NCI-H2029 (cell line): ENCODE measurements at places on chromosomes 12 and 14.

DNA sequence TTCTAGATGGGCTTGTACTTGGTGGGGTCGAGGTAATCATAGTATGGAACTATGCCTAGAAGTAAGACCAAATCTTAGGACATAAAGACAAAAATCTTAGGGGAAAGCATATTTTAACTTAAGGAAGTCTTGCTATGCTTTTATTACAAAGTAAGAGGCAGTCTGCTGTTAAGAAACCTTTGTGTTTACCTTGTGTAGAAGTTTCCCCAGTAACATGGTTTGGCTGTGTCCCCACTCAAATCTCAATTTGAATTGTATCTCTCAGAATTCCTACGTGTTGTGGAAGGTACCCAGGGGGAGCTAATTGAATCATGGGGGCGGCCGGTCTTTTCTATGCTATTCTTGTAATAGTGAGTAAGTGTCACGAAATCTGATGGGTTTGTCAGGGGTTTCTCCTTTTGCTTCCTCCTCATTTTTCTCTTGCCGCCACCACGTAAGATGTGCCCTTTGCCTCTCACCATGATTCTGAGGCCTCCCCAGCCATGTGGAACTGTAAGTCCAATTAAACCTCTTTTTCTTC is 162.5 kb upstream of the ABCD2 start:
- no peak for DNase-seq

- DNase-seq = no peak
Measured at GRCh38 chr12:12716151-12716792, 896 bp upstream of the CDKN1B start.

DNA sequence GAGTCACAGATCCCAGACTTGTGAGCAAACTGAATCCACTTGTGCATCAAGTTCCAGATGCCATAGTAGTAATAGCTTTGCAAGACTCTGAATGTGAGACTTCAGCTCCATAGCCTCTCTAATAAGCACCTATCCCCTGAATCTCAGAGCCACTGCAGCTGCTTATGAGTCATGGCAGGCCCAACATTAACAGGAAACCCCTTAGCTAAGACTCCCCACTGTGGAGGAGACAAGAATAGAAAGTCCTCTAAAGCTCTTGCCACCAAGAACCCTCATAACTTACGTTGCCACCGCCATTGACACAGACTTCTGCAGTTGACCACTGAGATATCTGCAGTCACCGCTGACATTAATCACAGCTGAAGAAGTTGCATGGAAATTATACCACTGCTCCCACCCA is 62.9 kb upstream of the PDE3A start:
- no peak for DNase-seq

GRCh38 chr12:95551913-95552516 is 739 bp upstream of the USP44 start:
- no peak for DNase-seq

DNA sequence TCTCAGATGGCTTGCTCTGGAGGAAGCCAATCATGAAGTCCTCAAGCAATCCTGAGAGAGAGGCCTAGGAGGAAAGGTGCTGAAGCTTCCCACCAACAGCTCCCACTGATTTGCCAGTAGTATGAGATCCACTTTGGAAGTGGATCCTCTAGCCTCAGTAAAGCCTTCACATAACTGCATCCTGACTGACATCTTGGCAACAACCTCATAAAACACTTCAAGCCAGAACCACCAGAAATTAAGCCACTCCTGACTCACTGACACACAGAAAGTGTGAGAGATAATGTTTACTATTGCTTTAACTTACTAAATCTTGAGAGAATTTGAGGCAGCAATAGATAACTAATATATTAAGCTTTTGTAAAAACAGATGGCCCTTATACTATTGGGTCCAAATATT is 11.7 kb upstream of the TMX1 start:
- DNase-seq = no peak

- DNase-seq = no peak
Measured at GRCh38 chr12:71694099-71694820, 8.4 kb downstream of the TMEM19 start.

- no peak for DNase-seq
Measured at GRCh38 chr14:55614304-55614703, 34.3 kb downstream of the KTN1 start.

GRCh38 chr14:31457665-31458659 is 656 bp upstream of the DTD2 start:
- DNase-seq = no peak

DNA sequence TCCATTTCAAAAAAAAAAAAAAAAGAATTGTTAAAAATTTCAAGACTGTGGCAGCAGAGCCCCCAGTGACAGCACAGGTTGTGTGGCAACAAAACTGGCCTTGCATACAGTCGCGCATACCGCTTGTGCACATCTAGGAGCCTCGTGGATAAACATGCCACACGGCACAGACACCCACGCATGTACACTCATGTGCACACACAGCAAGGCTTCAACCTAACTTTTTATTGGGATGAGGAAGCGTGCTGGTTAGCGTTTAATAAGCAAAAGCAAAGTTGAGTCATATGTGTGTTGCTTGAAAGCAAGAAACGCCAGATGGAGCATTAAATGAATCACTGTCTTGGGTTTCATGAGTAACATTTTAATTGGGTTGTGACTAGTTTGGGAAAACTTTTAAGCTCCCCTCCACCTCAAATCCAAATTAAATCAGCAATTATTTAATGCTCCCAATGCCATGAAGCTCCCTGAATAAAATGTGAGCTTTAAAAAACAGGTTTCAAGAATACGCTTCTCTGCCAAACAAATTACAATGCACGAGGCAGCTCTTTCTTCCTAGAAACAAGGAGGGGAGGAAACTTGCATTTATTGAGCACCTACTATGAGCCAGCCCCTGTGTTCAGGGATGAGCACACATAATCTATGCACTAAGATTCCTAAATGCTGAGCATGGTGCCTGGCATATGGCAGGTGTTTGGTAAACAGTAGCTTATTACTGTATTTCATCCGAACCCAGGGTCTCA is 35.7 kb upstream of the EML1 start:
- no peak for DNase-seq

DNA sequence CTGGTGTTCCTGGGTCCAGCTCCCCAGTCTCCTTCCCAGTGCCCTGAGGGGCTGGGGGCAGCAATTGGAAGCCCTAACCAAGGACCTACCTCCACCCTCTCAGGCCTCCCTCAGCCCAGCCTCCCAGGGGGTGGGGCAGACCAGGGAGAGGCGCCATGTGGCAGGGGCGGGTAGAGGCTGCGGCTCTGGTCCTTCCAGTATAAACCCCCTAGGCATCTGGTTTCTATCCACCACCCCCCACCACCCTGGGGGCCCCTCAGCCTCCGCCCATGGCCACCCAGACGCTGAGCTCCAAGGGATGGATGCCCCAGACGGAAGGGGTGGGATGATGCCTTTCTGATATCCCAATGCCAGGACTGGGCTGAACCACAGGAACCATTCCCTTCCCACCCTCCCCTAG is 2.8 kb upstream of the SP7 start:
- no peak for DNase-seq

DNA sequence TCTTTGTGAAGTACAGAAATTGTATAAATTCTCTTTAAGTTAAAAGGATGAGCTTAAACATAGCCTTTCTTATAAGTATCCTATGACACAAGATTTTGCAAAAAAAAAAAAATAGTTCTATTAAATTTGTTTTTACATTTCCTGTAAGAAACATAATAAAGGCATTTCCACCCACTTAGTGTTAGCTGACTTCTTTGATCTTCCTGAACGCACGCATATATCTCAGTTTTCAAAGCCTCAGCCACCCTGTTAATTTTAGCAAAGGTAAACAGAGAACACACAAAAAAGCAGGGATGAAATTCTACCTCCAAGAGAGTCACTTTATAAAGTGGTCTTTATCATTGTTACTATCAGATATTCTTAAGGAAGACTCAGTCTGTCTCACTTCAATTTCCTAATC is 277.9 kb downstream of the MED13L start:
- DNase-seq = no peak

- DNase-seq = no peak
Measured at GRCh38 chr14:24900269-24901100, 149.5 kb downstream of the STXBP6 start.

- no peak for DNase-seq
Measured at GRCh38 chr12:104651811-104652210, 195.1 kb downstream of the CHST11 start.

DNA sequence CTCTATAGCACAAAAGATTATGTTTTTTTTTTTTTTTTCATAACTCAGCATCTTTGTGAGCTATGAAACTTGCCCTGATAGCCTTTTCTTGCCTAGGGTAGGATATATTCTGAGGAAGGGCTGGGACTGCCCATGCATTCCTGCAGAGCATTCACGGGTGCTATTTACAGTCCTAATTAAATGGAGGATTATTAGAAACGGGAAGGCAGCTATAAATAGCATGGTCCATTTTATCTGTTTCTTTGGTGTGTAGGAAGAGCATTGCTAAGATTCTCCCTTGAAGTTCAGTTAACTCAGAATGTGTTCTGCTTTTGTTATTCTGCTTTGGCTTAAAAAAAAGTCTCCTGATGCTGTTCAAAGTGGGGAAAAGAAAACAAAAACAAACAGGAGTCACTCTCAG is 630.9 kb downstream of the DIO2 start:
- DNase-seq = no peak

GRCh38 chr14:22978487-22978837 is 3.9 kb downstream of the AJUBA start:
- DNase-seq = no peak

DNA sequence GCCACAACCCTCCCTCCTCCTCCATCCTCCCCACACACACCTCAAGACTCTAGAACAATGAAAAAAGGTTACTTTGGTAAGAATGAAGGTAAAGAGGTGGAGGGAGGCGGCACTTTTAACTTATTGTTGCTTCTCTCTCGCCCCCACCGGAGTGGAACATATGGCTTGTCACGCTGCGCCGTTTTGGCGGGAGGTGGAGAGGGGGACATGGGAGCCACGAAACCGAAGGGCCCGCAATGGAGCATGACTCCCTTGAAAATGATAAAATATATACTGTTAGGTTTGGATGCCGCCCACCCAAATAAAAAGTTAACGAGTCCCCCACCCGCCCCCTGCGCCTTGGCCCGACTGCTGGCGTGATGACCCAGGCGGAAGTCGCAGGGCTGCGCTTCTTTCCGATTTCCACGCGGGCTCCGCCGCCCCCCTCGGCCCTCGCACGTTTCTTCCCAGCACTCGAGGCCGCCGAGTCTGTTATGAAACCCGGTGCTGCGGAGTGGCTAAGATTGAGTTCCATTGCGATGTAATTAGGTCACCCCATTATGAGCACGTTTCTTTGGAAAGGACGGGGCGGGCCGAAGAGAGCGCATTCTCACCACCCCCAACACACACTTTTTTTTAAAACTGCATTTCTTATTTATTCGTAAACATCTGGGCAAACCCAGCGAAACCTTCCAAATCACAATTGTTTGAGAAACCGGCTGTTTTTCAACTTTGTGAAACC is 1.4 kb upstream of the ZFP36L1 start:
- peak; percentile 16 for DNase-seq

DNA sequence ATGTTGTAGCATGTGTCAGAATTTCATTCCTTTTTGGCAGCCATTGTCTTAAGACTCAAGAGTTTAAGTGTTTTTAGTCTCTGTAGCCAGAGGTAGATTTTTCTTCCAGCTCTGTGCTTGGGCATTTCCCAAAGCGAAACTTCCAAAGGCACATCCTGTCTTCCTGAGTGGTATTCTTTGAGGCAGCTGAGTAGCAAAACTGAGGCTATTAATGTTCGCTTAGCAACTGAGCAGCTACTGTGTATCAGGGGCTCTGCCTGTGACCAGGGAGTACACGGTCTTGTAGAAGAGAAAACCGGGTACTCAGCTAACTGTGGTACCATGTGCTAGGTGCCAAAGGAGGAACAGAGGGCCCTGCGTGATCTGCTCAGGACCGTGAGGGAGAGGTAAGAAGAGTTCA is 52.0 kb downstream of the ETV6 start:
- no peak for DNase-seq

DNA sequence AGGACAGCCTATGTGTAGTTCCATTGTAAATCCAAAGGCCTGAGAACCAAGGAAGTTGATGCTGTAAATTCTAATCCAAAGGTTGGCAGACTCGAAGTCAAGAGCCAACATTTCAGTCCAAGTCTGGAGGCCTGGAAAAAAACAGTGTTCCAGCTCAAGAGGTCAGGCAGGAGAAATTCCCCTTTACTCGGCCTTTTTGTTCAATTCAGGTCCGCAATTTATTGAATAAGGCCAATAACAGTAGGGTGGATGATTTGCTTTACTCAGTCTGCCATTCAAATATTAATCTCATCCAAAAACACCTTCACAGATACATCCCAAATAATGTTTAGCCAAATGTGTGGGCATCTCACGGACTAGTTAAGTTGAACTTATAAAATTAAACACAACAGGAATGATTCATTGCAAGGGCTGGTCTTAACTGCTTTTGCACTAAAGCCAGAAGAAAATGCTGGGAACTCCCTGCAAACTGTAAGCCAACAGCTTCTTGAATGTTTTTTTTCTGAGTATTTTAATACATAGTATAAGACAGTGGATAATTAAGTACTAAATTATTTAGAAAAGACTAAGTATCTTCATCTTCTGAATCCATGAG is 197.4 kb upstream of the GARIN6 start:
- DNase-seq = no peak

DNA sequence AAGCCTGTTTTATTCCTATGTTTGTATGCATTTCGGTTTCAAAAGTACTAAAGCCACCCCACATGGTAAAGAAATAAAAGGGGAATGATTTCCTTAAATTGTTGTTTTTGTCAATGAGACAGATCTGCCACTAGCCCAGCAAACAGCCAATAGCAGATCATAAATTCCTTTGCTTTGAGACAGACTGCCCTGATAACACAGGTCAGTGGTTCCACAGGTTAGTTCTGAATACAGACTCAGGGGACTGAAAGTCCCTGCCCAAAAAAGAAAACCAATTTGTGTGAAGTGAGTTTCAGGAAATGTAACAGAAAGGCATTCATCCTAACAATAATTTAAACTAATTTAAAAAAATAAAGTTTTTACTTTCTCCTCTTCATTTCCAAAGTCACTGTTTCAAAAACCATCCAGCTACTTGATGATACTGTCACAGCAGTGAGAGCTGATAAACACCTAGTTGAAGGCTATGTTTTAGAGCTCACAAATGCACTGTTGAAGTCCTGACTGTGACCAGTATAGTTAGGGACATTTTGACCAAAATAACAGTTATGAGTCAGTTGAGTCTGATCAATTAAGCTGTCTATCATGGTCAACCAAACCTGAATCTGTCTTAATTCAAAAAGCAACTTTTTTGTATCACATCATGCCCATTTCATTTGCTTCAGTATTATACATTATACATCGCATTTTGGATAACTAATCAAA is 77.7 kb downstream of the LGR5 start:
- no peak for DNase-seq

- no peak for DNase-seq
Measured at GRCh38 chr12:119306593-119306992, 27.9 kb upstream of the CCDC60 start.

- DNase-seq = peak; percentile 3
Measured at GRCh38 chr14:68584786-68585185, 208.1 kb downstream of the ZFP36L1 start.

DNA sequence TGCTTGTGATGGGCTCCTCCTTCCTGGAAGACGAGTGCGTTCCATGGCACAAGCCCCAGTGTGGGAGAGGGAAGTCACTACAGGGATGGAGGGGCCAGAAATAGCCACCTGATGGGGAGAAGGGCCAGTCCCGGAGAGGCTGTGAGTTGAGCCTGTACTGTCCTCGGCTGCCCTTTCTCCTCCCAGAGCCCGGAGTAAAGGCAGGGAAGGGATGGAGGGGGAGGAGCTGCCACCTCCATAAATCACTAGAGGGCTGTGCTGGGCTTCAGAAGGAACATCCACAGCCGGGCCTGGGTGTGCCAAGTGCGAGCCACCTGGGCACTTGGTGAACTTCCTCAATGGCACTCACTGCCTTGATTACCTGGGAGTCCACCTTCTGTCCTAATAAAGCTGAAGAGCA is 110.1 kb downstream of the RBM19 start:
- DNase-seq = no peak

- DNase-seq = no peak
Measured at GRCh38 chr12:120737557-120738251, 12.1 kb downstream of the ACADS start.
